HAP-1 (cell line): ENCODE measurements at places on chromosomes 7 and 10.

DNA sequence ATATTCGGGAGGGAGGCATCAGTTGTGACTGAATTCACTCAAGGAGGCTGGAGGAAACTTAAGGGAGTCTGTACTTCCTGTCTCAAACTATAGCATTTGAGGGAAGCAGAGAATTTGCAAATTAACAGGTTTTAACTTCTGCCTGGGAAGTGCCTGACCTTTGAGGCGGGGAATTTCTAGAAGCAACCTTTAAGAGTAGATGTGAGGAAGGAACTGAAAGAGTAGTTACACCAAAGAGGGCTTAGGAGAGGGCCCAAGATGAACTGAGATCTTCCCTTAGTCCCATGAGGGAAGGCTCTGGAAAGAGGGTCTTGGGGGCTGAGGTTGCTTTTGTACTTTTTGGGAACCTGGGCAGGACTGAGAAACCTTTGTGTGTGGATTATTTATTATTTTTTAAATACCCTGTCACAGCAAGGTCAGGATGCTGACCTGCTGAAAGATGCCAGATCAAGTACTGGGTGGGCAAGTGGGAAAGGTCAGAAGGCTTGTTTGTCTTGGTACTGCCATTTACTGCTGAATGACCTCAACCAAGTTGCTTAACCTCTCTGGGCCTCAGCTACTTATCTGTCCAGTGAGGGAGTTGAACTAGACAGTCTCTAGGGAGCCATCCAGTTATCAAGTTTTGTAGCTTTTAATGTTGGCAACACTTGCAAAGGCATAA, 2.4 kb downstream of the GPR158 start:
- no peak for DNase-seq

DNA sequence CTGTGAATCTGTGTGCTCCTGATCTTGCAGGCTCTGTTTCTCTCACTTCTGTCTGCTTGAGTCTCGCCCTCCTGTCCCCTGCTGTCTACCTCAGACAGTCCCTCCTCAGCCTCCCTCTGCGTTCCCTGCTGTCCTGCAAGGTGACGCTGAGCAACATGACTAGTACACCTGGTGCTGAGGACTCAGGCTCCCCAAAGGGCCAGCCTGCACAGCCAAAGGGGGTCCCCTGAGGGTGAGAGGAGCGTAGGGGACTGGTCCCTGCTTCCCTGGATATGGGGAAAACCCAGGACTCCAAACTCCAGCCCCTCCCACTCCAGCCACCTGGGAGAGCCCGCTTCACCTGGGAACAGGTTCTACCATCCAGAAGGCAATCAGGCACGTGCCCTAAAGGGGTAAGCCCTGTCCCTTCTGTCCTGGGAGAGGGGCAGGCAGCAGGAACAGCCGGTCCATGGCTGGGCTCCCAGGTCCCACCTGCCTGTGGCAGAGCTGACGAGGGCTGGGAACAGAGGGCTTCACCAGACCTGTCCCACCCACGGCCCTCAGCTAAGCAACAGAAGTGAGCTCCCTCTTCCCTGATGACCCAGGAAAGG, 156.5 kb downstream of the UBE2H start:
- no peak for DNase-seq

DNA sequence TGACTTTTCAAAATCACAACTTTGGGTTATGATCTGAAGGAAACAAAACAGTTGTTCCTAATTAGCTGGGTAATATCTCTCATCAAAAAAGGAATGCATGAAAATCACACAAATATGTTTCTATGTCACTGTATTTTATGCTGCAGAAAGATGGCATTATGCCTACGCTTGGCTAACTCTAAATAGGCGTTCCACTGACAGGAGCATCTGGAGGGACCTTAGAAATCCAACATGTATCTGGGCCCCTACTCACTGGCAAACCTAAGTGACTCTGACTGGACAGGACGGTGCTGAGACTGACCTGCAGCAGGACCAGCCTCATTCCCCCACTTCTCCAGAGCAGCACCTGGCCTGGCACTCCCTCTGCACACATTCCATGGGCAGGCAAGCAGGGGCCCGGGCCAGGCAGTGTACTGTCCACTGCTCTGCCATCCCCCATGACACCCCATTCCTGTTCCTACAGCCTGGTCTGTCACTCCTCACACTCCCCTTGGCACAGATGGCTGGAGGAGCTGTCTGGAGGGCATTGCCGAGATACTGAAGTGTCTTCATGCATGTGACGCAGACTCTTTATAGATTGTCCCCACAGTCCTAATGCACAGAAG, 2.6 kb upstream of the MYL7 start:
- no peak for DNase-seq

- DNase-seq, result no peak
Measured at GRCh38 chr10:114923551-114923950, 14.4 kb upstream of the TRUB1 start.

GRCh38 chr10:93999401-93999851, 5.7 kb downstream of the PLCE1 start:
- DNase-seq, result no peak

DNA sequence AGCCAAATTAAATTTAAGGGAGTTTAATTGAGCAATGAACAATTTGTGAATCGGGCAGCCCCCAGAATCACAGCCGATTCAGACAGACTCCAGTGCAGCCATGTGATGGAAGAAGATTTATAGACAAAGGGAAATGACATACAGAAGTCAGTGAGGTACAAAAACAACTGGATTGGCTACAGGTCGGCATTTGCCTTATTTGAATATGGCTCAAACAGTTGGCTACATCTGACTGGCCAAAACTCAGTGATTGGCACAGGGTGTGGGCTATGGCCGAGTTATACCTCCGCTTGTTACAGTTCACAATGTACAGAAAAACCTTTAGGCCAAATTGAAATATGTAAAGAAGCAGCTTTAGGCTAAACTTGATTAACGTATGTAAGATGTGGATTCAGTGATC, 30.8 kb upstream of the EIF4H start:
- no peak for DNase-seq

DNA sequence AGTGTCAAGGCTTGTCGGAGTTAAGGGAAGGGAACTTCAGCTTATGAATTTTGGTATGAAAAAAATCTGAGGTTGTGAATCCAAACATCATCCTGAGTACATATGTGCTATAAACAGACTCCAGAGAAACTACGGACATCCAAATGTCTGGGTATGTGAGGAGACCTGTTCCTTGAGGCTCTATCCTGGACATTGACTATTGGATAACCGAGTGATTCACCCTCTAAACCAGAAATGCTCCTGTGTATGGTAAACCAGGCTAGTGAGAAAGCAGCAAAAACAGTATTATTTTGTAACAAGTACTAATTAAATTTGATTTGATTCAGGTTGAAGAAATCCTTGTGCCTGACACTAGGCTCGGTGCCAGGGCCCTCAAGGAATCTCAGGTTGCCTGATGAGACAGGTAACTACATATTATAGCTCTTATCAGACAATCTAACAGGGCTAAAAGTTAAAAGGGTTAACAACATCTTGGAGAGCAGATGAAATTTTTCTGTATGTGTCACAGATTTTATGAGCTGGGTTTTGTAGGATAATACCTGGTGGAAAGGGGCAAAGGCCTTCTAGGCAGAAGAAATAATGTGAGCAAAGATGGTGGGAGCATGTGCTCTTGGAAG, 10.4 kb upstream of the STOX1 start:
- DNase-seq, result no peak
